ENCODE measurements at places on chromosomes 2 and 18. TPM values are rescaled to one million over a fixed set of nuclear protein-coding genes. Genes with fewer than 3 reads are reported as not detected.

Gene ALPI
- not detected for total RNA-seq

- peak; percentile 58 for DNase-seq
Observed at GRCh38 chr2:20669562-20670314, 2.8 kb downstream of the GDF7 start.

DNA sequence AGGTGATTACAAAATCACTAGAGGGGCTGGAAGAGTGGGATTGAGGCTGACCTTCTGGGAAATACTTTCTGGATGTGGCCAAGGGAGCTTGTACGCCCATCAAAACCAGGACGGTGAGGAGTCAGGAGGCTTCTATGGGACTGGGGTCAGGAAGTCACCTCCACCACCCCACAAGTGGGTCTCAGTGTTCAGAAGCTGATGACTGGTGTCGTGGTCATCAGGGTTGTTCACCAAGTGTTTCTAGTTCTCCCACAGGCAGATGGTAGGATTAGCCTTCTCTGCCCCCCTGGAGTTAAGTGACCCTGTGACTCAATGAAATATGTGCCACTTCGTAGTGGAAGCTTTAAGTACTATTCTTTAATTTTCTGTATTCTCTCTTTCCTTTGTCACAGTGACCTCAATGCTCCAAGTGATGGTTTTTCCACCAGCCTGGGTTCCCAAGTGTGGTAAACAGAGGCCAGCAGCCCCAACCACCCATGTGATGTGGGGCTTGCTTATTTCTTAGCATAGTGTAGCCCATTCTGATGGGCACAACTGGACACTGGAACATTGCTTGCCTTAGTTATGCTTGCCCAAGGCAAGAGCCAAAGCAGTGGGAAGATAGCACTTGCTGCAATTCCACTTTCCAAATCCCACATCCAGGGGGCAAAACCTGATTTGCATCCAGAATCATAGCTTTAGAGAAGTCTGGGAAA, 258.8 kb downstream of the CYP26B1 start:
- DNase-seq = no peak

Gene TMEM198
- 8.8 TPM for total RNA-seq

DNA sequence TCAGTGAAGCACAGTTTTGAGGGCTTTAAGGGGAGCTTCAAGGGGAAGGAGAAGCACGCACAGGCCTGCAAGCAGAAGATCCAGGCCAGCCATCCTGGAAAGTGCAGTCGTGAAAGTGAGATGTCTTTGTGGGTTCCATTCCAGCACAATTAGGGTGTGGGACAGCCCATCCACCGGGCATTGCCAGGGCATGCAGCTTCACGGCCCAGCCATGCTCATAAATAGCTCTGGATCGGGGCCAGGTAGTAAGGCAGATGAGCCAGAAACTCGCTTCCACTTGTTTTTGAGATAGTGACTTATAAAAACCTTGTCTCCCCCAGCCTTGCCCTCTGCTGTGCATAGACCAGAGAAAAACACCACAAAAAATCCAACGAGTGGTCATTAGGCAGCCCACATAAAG, 21.0 kb downstream of the KDSR start:
- no peak for DNase-seq

DNA sequence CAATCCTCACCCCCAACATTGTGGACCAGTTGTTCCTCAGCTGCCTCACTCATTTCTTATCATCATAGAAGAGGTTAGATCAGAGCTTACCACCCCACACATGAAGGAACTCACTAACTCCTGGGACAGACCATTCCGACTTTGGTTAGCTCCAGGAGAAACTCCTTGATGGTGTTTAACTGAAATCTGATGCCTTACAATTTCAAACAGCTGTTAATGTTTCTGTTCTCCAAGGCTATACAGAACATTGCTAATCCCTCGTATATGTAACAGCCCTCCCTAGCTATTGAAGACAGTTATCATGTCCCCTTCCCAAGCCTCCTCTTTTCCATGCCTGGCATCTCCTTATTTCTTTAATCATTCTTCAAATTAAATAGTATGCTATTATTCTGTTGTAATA, 14.8 kb downstream of the ERBB4 start:
- DNase-seq = no peak

- DNase-seq = no peak
Observed at GRCh38 chr2:239429473-239430350, 28.9 kb upstream of the HDAC4 start.

DNA sequence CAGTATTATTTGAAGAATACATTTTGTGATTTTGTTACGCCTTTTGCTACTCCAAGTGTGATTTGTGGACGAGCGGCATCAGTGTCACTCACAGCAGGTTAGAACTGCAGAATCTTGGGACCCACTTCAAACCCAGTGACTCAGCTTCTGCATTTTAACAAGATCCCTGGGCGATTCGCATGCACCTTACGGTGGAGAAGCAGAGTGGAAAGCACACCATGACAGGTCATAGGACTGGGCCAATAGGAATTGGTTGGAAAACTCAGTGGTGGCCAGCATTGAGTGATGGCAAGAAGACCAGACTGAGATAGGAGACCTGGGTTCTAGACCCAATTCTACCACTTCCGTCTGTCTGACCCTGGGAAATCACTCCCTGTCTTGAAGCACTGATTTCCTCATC, 26.3 kb downstream of the CTLA4 start:
- no peak for DNase-seq

DNA sequence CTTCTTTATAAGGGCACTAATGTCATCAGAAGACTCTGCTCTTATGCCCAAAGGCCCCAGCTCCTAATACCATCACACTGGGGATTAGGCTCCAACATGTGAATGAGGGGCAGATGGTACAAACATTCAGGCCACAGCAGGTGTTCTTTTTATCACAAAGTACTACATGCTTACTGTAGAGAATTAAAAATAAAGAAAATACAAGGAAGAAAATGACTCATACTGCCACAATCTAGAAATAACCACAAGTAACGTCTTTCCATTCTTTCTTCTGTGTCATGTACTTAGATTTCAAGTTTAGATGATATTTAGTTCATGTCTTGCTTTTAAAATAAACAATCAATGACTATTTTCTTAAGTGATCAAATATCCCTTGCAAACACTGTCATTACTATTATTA, 100.3 kb upstream of the NEDD4L start:
- no peak for DNase-seq

- no peak for DNase-seq
Observed at GRCh38 chr2:174038462-174038861, 73.3 kb upstream of the SP3 start.

DNA sequence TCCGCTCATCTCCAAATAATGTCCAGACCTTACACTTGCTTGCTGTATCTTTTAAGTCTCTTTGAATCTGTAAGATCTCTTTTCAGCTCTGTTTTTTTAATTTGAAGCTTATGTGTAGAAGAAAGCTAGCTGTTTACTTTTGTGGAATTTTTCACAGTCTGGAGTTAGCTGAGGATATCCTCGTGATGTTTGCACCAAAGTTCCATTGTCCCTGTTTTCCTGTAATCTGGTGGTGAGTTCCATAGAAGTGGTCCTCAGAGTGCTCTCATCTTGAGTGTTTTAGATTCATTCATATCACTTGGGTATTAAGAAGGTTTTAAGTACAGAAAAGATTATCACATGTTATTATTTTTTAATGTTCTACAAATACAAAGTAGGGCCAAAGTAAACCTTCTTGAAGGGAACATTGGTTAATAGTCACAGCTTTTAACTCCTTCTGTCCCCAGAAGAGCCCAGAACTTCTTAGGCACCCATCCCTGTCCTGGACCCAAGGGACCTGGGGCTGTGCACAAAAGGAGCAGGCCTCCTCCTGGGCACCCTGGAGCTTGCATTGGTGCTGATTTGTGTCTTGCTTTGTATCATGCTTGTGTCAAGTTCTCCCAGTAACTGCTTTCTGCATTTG, 15.0 kb downstream of the MLPH start:
- DNase-seq = no peak

Gene CHRND
- total RNA-seq = not detected

DNA sequence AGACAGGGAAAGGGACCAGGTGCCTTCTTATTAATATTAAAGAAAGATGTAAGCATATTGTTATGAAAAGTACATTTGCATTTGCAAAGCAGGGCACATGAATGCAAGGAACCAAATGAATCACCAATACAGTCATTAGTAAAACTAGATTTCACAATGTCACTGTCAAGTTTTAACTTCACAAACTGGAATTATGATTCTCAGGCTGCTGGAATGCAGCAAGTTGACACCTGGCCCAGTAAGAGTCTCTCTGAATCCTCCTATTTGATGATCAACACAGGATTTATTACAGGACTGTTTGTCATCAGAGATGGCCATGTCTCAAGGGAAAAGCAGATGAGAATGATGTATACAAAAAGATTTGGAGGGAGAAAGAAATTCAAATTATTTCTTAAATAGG, 72.9 kb upstream of the STK39 start:
- DNase-seq = no peak

Gene GTF2A1L
- total RNA-seq = not detected

DNA sequence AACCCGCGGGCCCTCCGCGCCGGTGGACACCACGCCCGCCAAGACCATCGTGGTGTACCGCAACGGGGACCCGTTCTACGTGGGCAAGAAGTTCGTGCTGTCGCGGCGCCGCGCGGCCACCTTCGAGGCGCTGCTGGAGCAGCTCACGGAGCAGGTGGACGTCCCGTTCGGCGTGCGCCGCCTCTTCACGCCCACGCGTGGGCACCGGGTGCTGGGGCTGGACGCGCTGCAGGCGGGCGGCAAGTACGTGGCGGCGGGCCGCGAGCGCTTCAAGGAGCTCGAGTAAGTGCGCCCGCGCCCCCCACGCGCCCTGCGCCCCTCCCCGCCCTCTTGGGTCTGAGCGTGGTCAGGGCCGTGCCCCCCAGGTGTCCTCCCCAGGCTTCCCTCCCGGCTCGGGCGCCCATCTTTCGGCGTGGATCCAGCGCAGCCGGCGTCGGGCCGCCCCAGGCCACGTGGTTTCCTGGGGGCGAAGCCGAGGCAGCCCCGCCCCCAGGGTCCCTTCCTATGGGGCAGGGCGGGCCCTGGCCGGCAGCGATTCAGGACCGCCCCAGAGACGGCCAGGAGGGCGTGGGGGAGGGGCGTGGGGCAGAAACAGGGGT, 481 bp downstream of the DCDC2C start:
- no peak for DNase-seq

DNA sequence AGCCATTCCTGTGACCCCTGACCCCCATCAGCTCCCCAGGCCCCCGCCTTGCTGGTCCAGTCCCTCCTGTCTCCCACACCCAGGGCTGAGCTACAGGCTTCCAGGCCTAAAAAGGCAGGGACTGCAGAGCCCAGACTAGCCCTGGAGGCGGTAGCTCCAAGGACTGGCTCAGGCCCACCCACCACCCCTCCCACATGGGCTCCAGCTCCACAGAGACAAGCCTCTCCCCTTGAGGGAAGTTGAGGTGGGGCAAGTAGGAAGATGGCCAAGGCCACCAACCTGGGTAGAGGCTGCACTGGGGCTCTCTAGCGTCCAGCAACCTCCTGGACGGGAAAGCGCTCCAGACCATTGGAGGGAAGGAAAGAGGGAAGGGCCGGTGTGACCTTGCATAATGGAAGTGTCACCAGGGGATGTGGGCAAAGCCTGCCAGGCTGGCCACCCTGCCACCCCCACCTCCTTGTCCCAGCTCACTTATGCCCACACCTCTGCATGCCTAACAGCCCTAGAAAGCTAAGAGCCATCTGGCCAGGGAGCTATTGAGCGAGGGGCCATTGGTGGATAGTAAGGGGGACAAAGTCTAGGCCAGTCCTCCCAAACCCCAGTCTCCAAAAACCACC, 63.1 kb downstream of the TNS1 start:
- DNase-seq = no peak

Gene GPR155
- 0.35 TPM for total RNA-seq

DNA sequence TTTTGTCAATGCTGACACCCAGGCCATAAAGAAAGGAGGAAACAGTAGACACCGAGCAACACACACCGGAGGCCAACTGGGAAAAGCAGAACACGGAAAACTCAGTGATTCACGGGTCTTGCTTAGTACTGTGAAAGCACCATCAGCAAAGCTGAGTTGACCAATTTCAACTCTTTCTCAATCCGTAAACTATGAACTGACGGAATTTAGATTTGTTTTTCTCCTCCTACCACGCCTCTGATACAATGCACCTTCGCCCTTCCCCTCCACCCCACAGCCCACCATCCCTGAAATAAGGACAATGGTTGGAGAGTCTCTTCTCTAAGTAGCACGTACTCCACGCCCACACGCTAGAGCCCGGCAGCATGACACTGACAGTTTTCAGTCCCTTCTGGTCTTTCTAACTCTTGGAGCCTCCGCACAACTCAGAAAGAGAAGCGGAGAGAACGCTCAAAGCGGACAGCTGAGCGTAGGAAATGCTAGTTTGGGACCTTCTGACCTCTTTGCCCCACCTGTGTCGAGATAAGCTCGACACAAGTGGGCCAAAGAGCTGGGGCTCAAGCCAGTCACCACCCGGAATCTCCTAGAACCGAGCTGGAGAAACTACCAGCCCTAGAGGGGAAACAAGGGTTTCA, 669 bp downstream of the LNPK start:
- no peak for DNase-seq

- DNase-seq = no peak
Observed at GRCh38 chr2:201157694-201158093, 25.2 kb upstream of the CASP10 start.

Gene FSHR
- not detected for total RNA-seq

DNA sequence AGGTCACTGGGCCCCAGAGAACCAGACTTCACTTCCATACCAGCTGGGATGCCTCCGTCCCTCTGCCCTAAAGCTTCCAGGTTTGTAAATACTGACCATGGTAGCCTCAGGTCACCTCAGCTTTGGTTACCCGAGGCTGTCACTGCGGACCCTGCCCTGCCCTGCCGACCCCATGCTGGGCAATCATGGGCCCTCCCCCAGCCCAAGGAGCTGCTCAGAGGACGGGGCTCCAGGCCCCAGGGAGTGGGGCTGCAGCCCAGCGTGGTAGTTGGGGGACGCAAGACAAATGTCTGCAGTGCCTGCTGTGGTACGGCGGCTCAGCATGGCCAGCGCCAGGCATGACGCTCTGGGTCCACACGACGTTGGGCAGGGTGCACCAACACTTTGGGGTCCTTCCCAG, 25.3 kb downstream of the RAMP1 start:
- no peak for DNase-seq

DNA sequence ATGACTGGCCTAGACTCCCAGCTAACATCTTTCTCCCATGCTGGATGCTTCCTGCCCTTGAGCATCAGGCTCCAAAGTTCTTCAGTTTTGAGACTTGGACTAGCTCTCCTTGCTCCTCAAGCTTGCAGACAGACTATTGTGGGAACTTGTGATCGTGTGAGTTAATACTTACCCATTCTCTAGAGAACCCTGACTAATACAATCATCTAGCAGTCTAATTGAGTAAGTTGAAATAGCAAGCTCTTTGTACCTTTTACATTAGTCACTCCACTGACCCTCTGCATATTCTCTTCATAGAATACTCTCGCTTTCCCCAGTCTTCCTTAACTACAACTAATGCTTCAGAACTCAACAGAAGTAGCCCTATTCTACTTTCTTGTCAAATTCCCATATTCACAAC, 434.6 kb upstream of the NXPH2 start:
- no peak for DNase-seq

Gene IHH
- 0.11 TPM for total RNA-seq

DNA sequence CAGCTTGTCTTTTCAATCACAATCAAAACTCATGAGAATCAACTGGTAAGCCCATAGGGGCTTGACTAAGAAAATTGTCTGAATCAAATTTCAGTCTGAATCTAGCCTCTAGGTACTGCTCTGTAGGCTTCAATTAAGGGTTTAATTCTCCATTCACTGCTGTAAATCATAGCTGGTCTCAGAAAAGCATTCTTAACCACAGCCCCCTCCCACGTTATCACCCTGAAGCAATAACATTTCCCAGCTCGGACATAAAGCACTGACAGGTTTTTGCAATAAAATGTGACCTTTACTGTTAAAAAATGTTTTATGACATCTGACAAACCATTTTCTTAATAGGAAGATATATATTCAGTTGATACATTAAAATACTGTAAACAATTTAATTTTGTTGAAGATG, 55.0 kb downstream of the LRP1B start:
- no peak for DNase-seq

Data from H9 (cell line).